Dermis blood vessel endothelial cell (primary cell): ENCODE measurements at places on chromosomes 6 and 20. TPM values are rescaled to one million over a fixed set of nuclear protein-coding genes. Genes with fewer than 3 reads are reported as not detected.

DNA sequence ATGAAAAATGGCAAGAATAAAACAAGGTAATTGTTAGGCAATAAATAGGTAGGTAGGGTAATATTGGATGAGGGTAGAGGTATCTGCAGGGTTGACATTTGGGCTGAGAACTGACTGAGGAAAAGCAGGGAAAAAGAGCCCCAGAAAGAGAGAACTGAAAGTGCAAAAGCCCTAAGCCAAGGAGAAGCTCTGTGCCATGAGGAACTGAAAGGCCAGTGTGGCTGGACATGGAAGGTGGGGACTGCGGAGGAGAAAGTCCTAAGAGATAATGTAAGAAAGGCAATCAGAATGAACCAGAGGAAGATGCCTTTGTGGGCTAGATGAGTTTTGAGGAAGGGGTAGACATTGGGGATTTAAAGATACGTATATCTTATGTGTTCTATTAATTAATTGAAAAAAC, 9.9 kb upstream of the HIVEP2 start:
- DNase-seq = no peak

- peak; percentile 76 for DNase-seq
These were observed at the start of gene BMP2 for GRCh38 chr20:6767536-6768227. Gene BMP2, plus strand, starts transcription at chr20:6767686. Its CDS starts 2,441 bp downstream, at chr20:6770127.

- DNase-seq = peak; percentile 28
These were observed 348.9 kb upstream of the KCNQ5 start for GRCh38 chr6:72272958-72273357.

- no peak for DNase-seq
These were observed 865 bp upstream of the DAAM2 start for GRCh38 chr6:39791311-39791710.

DNA sequence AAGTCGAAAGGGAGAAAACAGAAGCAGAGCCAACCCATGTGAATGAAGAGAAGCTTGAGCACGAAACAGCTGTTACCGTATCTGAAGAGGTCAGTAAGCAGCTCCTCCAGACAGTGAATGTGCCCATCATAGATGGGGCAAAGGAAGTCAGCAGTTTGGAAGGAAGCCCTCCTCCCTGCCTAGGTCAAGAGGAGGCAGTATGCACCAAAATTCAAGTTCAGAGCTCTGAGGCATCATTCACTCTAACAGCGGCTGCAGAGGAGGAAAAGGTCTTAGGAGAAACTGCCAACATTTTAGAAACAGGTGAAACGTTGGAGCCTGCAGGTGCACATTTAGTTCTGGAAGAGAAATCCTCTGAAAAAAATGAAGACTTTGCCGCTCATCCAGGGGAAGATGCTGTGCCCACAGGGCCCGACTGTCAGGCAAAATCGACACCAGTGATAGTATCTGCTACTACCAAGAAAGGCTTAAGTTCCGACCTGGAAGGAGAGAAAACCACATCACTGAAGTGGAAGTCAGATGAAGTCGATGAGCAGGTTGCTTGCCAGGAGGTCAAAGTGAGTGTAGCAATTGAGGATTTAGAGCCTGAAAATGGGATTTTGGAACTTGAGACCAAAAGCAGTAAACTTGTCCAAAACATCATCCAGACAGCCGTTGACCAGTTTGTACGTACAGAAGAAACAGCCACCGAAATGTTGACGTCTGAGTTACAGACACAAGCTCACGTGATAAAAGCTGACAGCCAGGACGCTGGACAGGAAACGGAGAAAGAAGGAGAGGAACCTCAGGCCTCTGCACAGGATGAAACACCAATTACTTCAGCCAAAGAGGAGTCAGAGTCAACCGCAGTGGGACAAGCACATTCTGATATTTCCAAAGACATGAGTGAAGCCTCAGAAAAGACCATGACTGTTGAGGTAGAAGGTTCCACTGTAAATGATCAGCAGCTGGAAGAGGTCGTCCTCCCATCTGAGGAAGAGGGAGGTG, 38.7 kb downstream of the ZBTB2 start:
- no peak for DNase-seq

DNA sequence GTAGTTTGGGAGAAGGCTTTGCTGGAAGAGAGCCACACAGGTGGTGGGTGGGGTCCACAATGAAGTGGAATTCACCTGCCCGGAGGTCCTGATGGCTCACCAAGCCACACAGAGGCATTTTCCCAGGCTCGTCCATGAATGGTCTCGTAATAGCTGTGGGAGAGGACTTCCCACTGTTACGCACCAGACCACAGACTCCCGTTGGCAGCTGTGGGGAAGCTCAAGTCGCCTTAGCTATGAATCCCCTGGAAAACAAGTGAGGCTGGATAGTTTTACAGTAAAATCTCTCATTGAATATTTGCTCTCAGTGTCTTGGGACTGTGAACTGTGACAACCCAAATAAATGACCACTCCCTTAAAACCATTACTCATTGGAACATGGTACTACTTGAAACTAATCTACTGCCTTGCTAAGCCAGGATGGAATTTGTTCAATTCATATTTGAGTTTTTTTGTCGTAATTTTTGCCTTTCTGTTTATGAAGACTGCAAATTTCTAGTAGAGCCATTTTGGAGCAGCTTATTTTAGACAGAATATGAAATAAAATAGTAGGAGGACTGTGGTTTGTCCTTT, 79.4 kb downstream of the JAG1 start:
- DNase-seq = no peak

GRCh38 chr6:145963216-145964068, 716 bp downstream of the SHPRH start:
- DNase-seq = peak; percentile 68

GRCh38 chr6:163813979-163814493, 399.5 kb downstream of the QKI start:
- DNase-seq = no peak

Gene TNFRSF6B
- 16.8 and 22.0 TPM in 2 replicates for total RNA-seq

Gene NR2E1
- total RNA-seq = not detected in 2 replicates
